Stimulated activated CD4-positive, alpha-beta T cell treated with anti-CD3 and anti-CD28 coated beads, Interleukin-1b, Interleukin-23, amount 100 ng/mL, for 1 hour (primary cell): ENCODE measurements at places on chromosomes 3 and 15.

- no peak for DNase-seq
These were observed 105.5 kb upstream of the IL12A start for GRCh38 chr3:159882790-159883779.

GRCh38 chr3:189981668-189982067 is 139.0 kb downstream of the P3H2 start:
- no peak for DNase-seq

DNA sequence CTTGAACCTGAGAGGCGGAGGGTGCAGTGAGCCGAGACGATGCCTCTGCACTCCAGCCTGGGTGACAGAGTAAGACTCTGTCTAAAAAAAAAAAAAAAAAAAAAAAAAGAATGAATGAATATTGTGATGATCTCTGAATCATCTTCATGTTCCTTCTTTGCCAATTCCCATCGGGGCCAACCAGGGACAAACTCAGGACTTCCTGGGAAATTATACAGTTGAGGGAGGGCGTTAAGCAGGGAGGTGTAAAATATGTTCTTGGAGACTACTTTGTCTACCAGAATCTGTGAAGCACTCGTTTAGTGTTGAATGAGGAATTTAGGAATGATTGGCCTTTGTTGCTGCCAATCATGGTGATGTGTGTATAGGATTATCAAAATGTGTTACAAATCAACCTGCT is 210.6 kb downstream of the PTPRG start:
- no peak for DNase-seq

- no peak for DNase-seq
These were observed 138.0 kb downstream of the DUT start for GRCh38 chr15:48469271-48469670.

GRCh38 chr3:124512881-124513609 is 217.2 kb upstream of the UMPS start:
- DNase-seq, result no peak

DNA sequence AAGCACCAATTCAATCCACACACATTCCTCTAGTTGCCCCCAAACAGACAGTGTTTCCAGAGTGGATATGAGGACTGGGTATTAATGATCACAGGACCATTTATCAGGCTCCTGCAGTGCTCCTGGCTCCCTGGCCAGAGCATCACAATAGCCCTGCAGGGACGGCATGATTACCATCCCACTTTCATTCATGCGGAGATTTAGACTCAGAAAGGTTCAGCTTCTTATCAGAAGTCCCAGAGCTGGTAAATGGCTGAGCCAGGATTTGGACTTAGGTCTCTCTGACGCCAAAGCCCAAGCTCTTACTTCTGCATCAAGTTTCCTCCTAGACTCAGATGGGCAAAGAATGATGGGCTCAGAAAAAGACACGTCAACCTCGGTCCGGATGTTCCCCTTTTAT is 2.9 kb upstream of the EPHB3 start:
- DNase-seq, result no peak

DNA sequence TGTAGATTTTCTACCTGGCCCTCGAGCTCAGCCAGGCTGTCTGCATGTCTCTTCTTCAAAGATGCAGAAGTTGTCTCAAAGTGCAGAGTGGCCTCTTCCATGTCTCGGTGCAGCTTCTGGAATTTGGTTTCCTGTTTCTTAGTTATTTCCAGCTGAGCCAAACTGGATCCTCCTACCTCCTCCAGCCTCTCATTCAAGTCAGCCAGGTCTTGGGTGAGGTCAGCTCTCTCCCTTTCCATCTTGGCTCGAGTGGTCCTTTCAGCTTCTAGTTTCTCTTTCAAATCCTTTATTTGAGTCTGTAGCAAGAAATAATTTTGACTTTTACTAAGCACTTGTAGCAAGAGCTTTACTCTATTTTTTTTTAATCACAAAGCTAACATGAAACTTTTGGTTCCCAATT is 81.8 kb downstream of the MYH15 start:
- DNase-seq, result no peak

- no peak for DNase-seq
These were observed 1044.7 kb downstream of the IGSF11 start for GRCh38 chr3:117989982-117990381.

- DNase-seq, result no peak
These were observed 27.7 kb downstream of the ZDHHC3 start for GRCh38 chr3:44948239-44948638.

DNA sequence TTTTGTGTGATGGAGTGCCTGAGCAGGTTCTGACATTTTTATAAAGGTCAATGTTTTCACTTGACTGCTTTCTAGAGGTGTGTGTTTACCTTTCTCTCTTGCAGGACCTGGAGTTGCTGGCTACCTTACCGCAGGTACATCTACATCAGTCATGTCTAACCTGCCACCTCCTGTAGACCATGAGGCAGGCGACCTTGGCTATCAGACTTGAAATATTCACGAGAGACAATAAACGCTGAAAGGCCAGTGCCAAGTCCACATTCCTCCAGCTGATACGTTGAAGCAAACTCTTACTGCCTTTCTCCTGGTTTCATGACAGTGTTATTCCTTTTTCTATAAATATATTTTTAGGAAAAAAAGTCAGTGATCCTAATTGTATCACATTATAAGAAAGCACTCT is 59.0 kb upstream of the ACKR4 start:
- DNase-seq, result no peak

- DNase-seq, result no peak
These were observed 73.2 kb downstream of the CLSTN2 start for GRCh38 chr3:140007911-140008869.

DNA sequence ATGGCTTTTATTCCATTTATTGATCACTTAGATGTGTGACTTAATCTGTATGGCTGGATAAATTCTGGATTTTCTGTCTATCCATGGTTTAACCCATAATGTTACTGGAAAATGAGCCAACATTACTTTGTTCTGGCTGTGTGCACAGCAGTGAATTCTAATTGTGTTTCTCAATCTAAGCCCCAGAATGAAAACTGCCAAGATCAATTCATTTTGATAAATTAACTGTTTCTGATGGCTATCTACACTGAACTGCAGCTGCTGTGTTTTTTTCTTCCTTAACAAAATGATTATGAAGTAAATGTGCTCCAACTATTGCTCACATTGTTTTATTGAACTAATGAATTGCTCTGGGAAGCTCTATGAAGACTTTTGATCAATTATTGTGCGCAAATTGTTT is 35.7 kb upstream of the CPB1 start:
- DNase-seq, result no peak

DNA sequence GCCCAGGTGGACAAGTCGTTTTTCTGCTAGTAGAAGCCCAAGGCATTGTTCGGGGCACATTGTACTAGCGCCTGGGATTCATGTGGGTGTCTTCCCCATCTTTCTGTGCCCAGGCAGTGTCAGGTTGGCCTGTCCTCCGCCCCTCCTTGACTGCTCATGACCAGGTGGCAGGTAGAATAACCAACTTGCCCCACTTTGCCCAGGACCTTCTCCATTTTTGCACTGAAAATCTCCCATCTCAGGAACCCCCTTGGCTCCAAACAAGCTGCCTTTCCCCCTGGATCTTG is 33.9 kb downstream of the PLA2G4D start:
- DNase-seq, result no peak

GRCh38 chr3:50336452-50337174 is 4.0 kb downstream of the RASSF1 start:
- no peak for DNase-seq

DNA sequence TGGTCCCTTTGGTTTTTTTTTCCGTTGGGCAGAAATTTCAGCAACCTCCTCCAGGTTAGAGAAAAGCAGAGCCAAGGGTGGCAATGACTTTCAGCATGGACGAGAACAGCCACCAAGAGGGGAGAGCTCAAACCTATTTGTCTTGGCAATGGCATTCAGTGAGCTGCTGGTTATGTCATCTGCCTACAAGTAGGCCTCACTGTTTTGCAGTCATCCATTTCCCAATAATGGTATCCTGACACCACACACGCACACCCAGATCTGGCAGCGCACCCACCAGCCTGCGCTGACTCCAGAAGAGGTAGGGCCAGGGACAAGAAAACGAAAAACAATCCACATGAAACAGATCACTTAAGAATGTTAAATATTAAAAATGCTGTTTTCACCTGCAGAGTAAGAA is 92.3 kb downstream of the MAGI1 start:
- no peak for DNase-seq

GRCh38 chr3:52226229-52226817 is 878 bp upstream of the TLR9 start:
- DNase-seq, result no peak

GRCh38 chr3:108333961-108334360 is 37.6 kb downstream of the HHLA2 start:
- no peak for DNase-seq

GRCh38 chr15:63945007-63945788 is 101.1 kb downstream of the DAPK2 start:
- peak; percentile 17 for DNase-seq

DNA sequence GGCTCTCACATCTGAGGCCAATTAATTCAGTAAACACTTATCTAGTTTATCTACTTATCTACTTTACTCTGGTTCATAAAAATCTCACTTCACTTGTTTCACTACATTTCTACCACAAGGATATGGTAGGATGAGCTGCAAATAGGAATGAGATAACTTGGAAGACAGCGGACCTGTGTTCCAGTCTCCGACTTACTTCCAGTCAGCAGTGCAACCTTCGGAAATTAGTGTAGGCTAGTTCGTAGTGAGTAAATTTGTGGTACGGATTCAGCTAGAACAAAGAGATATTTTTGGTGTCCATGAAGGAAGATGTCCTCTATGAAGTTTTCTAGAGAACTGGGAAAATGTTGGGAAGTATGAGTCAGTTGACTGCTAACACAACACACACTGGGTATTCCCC is 66.3 kb downstream of the TPRG1 start:
- no peak for DNase-seq

GRCh38 chr3:62439978-62440377 is 66.6 kb upstream of the FEZF2 start:
- DNase-seq, result no peak

- no peak for DNase-seq
These were observed 33.4 kb downstream of the FGD5 start for GRCh38 chr3:14852058-14852594.

- no peak for DNase-seq
These were observed 142.2 kb downstream of the ALDH1A2 start for GRCh38 chr15:57923306-57923705.

- no peak for DNase-seq
These were observed 44.6 kb downstream of the ZIC4 start for GRCh38 chr3:147361454-147362420.

DNA sequence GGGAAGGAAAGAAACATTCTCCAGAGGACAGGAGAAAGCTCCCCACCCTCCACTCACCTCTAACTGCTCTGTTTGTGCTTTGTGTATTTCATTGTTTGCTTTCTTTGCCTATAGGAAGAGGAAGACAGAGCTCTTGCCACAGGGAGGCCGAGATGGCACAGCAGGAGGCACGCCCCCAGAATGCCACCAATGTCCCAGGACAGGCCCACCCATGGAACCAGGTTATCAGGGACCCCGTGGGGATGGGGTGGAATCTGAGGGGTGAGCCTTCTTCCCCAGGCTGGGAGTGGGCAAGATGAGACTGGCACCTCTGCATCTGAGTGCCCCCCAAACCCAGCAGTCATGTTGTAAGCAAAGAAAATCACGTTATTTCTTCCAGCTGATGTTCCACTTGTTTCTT is 155.8 kb downstream of the TBC1D2B start:
- DNase-seq, result no peak

GRCh38 chr3:109369510-109369909 is 32.2 kb upstream of the DPPA4 start:
- no peak for DNase-seq

- DNase-seq, result no peak
These were observed 60.1 kb downstream of the SGO1 start for GRCh38 chr3:20125897-20126296.

GRCh38 chr3:44762170-44762677 is 630 bp downstream of the KIF15 start:
- DNase-seq, result no peak

DNA sequence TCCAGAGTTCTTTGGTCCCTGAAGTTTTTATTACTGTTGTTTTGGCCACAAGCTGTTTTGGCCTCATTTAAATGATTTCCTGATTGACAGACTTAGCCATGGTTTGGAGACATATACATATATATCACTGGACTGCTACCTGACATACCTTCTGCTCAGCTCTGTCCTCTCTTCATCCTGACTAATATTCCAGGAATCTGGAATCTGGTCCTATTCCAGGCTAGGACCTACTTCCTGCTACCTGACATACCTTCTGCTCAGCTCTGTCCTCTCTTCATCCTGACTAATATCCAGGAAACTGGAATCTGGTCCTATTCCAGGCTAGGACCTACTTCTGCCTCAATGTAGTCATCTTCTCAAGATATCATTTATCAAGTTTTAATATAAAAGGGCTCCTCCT is 724.4 kb upstream of the ROBO1 start:
- DNase-seq, result no peak

GRCh38 chr3:197407526-197407925 is 109.1 kb upstream of the DLG1 start:
- DNase-seq, result no peak

DNA sequence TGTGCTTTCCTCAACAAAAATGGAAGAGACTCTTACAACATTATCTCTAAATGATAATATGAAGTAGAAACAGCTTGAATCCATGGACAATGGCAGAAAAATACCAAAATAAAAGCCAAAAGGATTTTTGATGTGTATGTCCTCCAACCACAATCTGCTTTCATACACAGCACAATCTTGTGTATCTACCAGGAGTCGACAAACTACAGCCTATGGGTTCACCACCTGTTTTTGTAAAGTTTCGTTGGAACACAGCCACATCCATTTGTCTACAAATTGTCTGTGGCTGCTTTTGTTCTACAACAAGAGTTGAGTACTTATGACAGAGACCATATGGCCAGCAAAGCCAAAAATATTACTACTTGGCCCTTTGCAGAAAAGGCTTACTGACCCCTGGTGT is 88.7 kb upstream of the UBE2E2 start:
- DNase-seq, result no peak

- DNase-seq, result no peak
These were observed 21.8 kb downstream of the FBXO22 start for GRCh38 chr15:75925440-75925839.

GRCh38 chr3:76873532-76874242 is 166.2 kb upstream of the ROBO2 start:
- no peak for DNase-seq

DNA sequence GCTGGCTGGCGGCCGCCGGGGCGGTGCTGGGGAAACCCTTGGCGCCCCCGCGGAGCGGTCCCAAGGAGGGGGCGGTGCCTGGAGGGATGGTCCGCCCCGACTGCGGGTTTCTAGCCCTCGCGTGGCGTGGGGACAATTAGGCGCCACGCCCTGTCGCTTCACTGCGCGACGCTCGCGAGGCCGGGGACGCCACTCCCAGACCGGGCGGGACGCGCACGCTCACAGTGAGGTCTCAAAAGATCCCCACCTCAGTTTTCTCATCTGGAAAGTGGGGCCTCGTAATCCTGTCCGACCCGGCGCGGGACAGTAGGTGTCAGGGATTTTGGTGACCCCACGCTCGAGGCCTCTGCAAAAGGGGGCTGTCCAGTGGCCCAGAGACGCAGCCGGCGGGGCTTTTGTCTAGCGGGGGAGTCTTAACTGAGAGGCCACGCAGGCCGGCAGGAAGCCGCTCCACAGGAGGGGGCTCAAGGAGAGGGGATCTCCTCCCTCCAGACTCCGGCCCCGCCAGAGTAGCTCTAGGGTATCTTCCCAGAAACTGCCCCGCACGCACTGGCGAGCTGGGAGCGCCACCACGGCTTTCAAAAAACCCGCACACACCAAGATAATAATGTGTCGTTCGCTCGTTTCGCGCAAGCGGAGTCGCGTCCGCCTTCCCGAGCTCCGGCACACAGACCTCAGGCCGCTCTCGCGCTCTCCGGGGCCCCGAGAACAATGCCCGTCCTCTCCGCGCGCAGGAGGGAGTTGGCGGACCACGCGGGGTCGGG is 710 bp upstream of the CLK3 start:
- DNase-seq, result peak; percentile 72
